Osteoblast (primary cell): ENCODE measurements at places on chromosomes 1 and 21. TPM values are rescaled to one million over a fixed set of nuclear protein-coding genes. Genes with fewer than 3 reads are reported as not detected.

The RNF207 gene
- total RNA-seq: 10.6 and 42.7 TPM in 2 replicates

The FMO1 gene
- not detected in 2 replicates for total RNA-seq

The OR2M3 gene
- not detected in 2 replicates for total RNA-seq

The IVL gene
- not detected in 2 replicates for total RNA-seq

The IRF6 gene
- total RNA-seq: under 0.01 and 0.72 TPM in 2 replicates

The OR6K2 gene
- total RNA-seq: not detected in 2 replicates

The CLIC6 gene
- total RNA-seq: under 0.01 TPM in 2 replicates

The RAD54L gene
- 0.59 and 1.4 TPM in 2 replicates for total RNA-seq

The HAO2 gene
- not detected in 2 replicates for total RNA-seq

The TUFT1 gene
- total RNA-seq: 12.7 and 16.3 TPM in 2 replicates

The SYTL1 gene
- under 0.01 TPM in 1 of 2 replicates, not detected in the other for total RNA-seq

The UBASH3A gene
- not detected in 2 replicates for total RNA-seq

The CELSR2 gene
- 1.4 and 1.5 TPM in 2 replicates for total RNA-seq

The HCRTR1 gene
- not detected in 2 replicates for total RNA-seq

The CRYAA gene
- not detected in 2 replicates for total RNA-seq

The CD1D gene
- under 0.01 TPM in 1 of 2 replicates, not detected in the other for total RNA-seq

The ASCL5 gene
- total RNA-seq: not detected in 2 replicates

The APP gene
- total RNA-seq: 344 and 373 TPM in 2 replicates

The EFNA1 gene
- total RNA-seq: 0.36 and 0.88 TPM in 2 replicates

The CYP4Z1 gene
- not detected in 2 replicates for total RNA-seq

The PTPRC gene
- under 0.01 and 1.1 TPM in 2 replicates for total RNA-seq

The SIPA1L2 gene
- 6.9 and 8.0 TPM in 2 replicates for total RNA-seq

The C1orf232 gene
- total RNA-seq: not detected in 2 replicates

The REG4 gene
- not detected in 2 replicates for total RNA-seq

The TGFBR3 gene
- 32.2 and 41.5 TPM in 2 replicates for total RNA-seq

The GSTM1 gene
- not detected in 2 replicates for total RNA-seq
